ENCODE measurements at places on chromosomes 16 and 17.

DNA sequence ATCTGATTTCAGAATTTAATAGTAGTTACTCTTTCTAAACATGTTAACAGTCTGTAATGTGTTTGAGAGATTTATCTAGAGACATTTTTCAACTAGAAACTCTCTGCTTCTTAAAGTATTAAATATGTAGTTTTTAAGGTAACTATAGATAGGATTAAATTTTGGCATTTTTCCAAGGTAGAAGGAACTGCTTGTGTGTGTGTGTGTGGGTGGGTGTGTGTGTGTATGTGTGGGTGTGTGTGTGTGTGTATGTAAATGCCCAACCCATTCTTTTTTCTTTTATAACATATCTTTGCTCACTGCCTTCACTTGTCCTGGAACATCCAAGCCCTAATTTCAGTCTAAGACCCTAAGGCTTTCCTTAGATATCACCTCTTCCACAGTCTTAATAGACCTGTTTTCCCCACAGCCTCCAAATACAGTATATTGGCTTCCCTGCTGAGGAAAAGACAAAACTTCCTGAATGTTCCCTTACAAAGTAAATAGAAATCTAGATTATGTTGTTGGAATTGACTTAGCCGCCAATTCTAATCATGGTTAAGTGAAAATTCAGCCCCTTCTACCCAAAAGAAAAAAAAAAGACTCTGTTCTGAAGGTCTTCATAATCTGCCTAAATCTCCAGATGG, 33.5 kb downstream of the NUP93 start:
- H3K4me3 ChIP-seq, result no peak overlapping the region
- no peak for DNase-seq
- no peaks in the 10 kb centered on the region for H3K27me3 ChIP-seq
- peaks cover 20% of the 10 kb centered on the region for H3K36me3 ChIP-seq
- 0 out of 2 replicates have a peak, but pooled peaks cover 2% of the 10 kb centered on the region for H3K4me1 ChIP-seq

DNA sequence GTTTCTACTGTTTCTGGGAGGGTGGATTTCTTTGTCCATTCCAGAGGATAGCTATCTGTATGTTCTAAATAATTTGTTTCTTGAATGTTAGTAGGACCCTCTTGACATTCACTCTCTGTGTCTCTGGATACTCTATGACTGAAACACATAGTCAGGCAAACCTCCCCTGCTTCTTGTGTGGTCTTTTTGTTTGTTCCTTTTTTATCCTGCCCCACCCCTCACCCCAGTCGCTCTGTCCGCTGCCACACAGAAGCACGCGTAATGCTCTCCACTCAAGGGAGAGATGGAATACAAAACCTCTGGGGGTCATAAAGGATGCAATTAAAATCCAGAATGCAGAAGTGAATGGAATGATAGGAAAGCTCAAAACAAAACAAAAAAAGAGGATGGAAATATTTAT, 253.1 kb downstream of the RBFOX1 start:
- DNase-seq, result no peak
- no peak overlapping the region for H3K27ac ChIP-seq
- H3K4me1 ChIP-seq, result peaks cover 7% of the 10 kb centered on the region
- no peaks in the 10 kb centered on the region for H3K27me3 ChIP-seq

DNA sequence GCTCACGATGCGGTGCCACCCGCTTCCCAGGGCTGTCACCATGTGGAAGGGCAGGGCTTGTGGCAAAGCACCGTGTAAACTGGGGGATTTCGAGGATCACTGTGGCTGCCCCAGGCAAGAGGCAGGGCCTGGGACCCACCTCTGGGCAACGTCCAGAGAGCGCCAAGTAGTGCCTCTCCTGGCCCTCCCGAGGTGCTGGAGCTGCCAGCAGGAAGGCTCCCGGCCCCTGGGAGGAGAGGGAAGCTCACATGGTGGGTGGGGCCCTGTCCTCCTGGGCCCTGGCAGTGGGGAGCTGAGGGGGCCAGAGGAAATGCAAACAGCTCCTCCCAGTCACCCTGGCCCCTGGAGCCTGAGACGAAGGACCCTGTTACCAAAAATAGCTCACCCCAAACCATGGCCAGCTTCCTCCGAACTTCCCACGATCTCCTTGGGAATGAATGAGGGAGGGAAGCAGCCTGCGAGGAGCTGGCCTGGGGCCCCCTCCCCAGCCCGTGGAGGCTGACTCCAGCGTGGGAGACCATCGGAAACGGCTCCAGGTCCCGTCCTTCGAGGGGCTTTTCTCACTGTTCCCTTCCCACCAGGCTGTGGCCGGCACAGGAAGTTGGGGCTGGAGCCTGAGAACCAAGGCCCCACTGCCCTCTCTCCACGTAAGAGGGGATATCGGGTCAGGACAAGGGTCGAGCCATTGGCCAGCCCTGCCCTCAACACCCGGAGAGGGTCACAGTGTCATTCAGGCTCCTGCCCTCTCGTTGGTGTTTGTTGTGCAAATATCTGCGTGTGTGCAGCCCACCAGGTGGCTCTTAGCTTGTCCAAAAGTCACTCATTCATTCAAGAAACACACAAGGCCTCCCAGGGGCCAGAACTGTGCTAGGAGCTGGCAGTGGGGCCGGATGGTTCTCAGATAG, 17.7 kb downstream of the VASN start:
- peak; percentile 14 for DNase-seq
- no peaks in the 10 kb centered on the region for H3K36me3 ChIP-seq
- H3K4me1 ChIP-seq, result peaks cover 45% of the 10 kb centered on the region
- no peaks in the 10 kb centered on the region for H3K27me3 ChIP-seq
- peak overlapping the region; percentile 63 for H3K27ac ChIP-seq

- H3K4me1 ChIP-seq, result peaks cover 35% of the 10 kb centered on the region
- H3K27ac ChIP-seq, result no peak overlapping the region
- H3K36me3 ChIP-seq, result no peaks in the 10 kb centered on the region
- no peak for DNase-seq
These were observed 98.2 kb downstream of the AXIN2 start for GRCh38 chr17:65463242-65463641.

GRCh38 chr16:82432261-82432660, 194.5 kb upstream of the CDH13 start:
- no peak overlapping the region for H3K4me3 ChIP-seq
- H3K4me1 ChIP-seq, result no peaks in the 10 kb centered on the region
- no peak for DNase-seq
- no peaks in the 10 kb centered on the region for H3K36me3 ChIP-seq
- no peak overlapping the region for H3K27ac ChIP-seq
- H3K27me3 ChIP-seq, result no peaks in the 10 kb centered on the region

- H3K4me1 ChIP-seq, result peaks cover 66% of the 10 kb centered on the region
- DNase-seq, result no peak
- H3K27me3 ChIP-seq, result no peaks in the 10 kb centered on the region
- peak overlapping the region; percentile 32 for H3K4me3 ChIP-seq
These were observed 45.4 kb downstream of the WSB1 start for GRCh38 chr17:27339198-27339835.

All from WTC11 (cell line).